ENCODE measurements at places on chromosomes 2 and 18.
A peak's percentile ranks its signal among the peaks of the same experiment; 100 is the strongest.

DNA sequence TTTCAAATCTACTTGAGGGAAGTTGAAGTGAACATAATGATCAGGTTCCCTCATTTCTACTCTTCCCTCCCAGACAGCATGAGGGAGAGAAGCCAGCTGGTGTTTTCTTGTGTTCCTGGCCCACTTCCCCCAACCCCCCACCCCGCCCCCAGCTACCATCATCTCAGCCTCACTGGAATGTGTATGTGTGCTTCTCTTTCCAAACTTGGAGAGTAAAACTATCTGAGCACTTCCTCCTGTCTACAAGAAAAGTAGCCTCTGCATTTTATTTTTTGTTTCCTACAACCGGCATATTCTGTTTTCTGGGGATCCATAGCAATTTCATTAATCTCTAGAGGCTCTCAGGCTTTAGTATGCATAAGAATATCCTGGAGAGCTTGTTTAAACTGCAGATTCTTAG lies 53.6 kb upstream of the GRHL1 start:
- DNase-seq, result no peak

GRCh38 chr18:51753365-51754057 lies 556.0 kb upstream of the MEX3C start:
- no peak for DNase-seq

DNA sequence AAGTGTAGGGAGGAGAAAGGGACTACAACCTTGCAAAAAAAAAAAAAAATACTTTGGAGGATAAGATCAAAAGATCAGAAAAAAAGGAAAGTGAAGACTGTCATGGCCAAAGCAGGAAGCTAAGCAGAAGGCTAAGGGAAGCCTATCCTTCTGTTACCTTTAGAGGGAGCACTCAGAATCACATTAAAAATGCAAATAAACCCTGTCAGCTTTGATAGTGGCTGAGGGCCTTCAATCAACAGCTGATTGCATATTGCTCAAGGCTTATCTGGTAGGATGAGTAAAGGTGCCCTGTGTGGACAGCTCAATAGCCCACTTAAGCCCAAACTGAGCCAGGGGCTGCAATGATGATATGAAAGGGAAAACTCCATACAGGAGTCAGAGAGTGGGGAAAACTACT lies 1021.2 kb downstream of the LRP1B start:
- DNase-seq, result peak; percentile 27

DNA sequence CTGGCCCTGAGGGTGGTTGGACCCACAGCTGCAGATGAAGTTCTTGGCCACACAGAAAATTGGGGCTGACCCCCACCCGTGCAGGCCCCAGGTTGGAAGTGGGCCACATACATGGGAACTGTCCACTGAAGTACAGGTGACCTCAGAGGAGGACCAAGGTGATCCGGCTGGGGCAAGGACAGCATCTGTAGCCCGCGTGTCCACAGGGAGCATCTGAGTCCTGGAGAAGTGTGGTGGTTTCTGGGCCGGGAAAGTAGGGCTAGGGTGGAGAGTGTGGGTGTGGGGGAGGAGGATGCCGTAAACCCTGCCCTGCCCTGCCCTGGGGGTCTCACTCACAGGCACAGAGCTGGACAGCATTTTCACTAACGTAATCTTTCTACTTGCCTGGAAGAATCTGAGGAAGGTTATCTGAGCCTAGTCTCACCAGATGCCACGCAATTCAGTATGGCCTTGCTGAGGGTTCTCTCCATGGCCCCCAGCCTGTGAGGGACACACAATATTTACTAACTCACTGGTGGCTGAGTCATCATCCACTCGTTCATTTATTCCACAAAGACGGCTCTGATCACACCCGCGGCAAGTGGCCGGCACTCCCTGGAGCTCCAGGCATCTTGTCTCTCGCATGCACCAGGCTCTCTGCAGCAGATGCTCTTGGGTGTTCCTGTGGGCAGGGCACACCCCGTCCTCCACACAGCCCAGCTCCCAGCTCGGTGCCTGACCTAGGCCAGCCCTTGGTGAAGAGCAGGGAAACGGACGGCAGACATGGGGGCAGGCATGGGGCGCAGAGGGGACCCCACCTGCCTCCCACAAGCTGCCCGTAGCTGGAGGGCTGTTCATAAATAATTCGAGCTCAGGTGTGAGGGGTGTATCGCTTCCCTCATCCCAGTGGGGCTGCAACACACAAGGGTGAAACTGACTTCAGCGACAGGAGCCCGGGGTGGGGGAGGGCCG lies 51.2 kb downstream of the INHBB start:
- DNase-seq, result no peak

DNA sequence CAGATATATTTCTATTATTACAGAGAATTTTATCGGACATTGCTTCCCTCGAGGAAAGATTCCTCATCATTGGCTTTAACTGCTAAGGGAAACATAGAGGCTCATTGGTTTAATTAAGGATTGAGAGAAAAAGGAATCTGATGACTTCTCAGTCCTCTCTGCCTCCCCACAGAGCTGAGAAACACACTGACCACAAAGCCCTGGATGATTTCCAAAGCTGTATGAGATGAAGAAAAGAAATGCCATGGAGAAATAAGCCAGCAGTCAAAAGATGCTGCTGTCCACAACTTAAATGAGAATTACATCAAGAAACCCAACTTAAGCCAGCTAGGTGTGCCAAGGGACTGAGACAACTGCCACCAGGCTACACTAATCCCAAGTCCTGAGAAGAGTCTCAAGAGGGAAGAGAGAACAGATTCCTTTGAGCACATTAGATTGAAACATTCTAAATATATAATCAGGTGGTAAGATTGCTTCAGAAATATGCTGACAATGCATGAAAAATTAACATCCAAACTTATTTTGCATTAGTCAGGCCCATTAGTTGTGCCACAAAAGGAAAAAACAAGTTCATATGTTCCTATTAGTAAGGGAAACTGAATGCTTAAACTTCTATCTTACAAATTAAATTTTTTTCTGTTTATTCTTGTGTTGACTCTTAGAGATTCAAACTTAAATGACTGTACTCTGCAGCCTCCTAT lies 308.1 kb upstream of the CYRIA start:
- DNase-seq, result no peak

GRCh38 chr18:39748727-39749126 lies 2183.1 kb upstream of the CELF4 start:
- DNase-seq, result no peak

DNA sequence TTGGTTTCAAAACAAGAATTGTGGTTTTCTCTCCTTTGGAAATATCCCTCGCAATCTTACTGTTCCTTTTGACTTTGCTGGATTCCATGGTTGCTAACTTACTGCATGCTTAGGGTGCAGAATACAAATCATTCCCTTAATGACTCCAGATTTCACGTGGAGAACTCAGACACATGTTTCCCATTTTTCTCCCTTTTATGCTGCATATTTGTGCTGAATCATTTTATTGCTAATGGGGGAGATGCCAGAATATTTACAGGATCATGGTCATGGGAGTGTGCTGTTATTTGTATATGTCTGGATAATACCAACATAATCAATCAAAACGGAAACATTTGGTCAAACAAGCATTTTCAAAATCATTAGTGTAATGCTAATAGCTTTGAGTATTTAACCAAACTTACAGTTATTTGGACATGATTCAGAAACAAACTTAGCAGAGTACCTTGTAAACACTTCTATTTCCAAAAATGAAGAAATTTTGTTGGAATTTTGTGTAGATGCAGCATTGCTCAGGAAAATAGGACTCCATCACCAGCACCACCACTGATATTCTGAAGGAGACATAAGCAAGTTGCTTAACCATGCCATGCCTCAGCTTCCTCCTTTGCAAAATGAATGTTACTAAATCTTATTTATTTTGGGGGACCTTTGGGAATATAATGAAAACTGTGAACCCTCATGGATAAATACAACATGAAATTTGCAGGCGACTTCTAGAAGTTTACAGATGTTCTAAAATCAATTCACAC lies 122.5 kb upstream of the RND3 start:
- no peak for DNase-seq

DNA sequence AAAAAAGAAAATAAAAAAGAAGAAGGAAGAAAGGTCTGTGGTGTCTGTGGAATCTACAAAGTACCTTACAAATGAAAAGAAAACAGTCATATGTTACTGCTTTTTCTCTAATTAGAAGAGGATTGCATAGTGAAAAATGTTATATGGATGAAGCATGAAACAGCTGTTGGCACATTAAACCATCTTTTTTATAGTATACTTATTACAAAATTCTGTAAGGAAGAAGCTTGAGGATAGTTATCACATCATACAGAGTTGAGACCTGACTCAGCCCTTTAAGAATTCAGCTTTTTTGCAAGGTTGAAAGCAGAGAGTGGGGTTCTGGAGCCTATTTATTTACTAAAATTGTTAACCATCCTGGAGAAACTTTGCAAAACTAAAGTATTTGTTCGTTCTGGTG lies 222.7 kb downstream of the PHLPP1 start:
- no peak for DNase-seq

- no peak for DNase-seq
These were observed 731.1 kb upstream of the ZNF804A start for GRCh38 chr2:183867206-183867605.

DNA sequence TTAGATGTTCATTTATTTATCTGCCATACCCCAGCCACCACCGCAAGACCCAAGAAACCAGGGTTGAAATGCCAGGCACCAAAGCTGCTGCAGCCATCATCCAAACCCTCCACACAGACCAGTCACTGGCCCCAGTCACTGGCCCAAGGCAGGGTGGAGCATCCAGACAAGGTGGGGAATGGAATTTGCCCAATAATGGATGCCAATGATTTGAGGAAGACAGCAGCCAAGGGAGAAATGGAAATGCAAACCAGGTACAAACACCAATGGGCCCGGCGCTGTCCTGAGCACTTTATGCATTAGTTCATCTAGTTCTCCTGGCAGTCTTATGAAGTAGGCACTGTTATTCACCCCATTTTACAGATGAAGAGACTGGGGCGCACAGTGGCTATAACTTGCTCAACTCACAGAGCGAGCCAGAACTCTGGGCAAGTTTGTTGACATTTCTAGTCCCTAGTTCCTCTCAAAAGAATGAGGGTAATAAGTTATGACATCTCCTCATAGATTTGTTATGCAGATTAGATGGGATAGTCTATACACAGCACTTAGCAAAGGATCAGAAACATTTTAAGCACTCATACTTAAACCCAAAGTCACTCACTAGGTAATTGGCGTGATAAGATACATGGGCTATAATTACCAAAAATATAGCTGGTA lies 173.3 kb downstream of the TMEM247 start:
- no peak for DNase-seq

DNA sequence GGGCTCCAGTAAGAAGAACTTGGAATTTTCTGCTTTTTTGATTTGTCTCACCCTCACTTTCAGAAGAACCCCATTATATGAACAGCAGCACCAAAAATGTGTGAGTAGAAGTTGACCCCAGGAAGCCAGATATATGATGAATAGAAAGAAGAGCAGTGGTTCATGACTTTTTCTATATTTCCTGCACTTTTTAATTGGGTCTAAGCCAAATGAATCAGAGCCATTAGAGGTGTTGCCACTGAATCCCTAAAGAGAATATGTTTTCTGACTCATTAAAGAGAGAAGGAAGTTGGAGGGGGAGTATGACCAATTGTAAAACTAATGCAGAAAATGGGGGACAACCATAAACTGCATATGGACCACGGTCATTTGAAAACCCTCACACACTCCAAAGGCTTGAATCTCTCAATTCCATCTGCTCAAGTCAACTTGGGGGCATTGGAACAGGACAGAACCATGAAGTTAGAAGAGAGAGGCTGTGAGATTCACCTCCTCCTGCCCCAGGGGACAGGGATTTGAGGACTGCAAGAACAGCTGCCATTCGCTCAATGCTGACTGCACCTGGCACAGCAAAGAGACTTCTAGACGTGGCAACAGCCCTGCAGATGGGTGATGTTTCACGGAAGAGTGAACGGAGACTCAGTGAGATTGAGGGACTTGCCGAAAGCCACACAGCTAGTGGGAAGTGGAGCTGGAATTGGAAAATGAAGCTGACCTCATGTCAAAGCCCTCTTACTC lies 3.0 kb downstream of the DAPL1 start:
- no peak for DNase-seq

GRCh38 chr18:75276818-75277609 lies 66.4 kb downstream of the TSHZ1 start:
- DNase-seq, result no peak

Measured in NCI-H526 (cell line).